Activated T-helper 1 cell treated with anti-CD3 and anti-CD28 coated beads, Interleukin-2, amount 50 U/mL, for 16 hours (primary cell): ENCODE measurements at places on chromosomes 1 and 21.

DNA sequence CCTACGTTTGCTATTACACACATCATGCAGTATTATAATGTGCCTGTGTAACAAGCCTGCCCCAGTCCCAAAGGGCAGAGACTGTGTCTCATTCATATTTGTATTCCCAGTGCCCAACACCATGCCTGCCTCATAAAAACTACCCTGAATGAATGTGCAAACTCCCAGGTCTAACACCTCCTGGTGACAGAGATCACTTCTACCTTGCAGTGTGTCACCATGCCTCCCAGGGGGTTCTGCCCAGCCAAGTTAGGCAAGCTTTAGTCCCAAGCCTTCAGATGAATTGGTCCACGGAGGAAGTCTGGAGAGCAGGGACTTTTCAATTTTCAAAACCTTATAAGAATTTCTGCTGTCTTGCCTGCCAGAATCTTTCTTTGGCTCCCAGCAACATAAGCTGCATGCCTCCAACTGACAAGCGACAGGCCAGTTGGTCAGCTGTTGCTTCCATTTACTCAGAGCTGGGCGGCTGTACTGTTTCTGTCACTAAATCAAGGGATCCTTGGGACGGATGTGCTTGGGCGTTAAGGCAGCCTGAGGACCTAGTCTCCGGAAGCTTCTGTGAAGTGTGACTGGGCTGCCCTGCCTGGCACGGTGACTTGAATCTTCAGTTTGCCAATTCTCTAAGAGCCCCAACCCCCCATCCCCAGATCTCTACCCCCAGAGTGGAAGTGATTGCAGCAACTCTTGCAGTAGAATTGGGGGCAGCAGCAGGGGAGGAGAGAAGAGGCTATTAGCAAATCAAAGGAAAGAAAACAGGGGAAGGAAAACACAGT lies 1.2 kb downstream of the RXRG start:
- DNase-seq: no peak

DNA sequence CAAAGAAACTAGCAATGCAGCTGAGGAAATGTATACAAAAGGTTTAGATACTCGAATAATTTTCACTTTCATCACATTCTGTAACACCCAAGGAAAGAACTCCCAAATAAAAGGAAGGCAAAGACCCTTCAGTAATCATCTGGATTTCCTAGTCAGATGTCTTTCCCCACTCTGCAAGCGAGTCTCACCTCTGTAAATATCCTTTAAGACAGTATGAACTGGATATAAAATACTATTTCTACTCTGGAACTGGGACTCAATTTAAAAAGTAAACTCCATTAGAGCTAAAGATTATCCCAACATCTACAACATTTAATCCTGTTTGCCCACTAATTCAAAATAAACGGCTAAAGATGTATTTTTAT lies 27.0 kb downstream of the C2CD2 start:
- no peak for DNase-seq

GRCh38 chr1:156721131-156721530 lies 7.1 kb upstream of the METTL25B start:
- no peak for DNase-seq

DNA sequence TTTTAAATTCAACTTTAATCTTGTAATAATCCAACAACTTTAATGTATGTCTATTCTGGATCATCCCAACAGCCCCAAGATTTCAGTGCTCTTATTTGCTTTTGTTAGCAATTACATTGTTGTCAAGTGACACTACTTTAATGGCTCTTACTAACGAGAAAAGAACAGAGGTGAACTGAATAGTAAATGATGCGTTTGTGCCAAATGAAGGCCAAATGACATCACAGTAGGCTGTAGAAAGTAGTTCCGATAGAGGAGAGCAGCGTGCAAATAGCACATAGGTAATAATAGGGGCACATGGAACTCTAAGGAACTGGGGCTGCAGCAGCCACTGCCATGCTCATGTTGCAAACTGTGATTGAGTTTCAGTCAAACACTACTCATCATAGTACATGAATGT lies 301.9 kb downstream of the LMX1A start:
- DNase-seq: no peak

- DNase-seq: no peak
These were observed 886.7 kb downstream of the PLA2G4A start for GRCh38 chr1:187715483-187715882.

DNA sequence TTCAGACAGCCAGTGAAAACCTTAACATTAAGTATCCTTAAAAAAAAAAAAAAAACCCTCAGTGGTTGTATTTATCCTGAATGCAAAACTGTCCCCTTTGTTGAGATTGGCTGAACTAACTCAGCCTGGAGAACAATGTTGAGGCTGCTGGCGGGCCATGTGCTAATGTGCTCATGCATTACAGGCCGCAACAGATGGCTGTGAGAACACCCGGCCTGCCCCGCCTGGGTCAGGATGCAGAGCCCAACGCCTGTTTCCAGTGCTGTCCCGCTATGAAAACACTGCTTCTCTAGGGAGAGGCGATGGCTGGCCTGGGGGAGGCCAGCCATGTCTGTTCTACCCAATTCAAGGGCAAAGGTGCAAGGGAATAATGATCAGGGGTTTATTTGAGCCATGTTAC lies 13.8 kb downstream of the OLIG2 start:
- no peak for DNase-seq

- DNase-seq: no peak
These were observed 40.2 kb downstream of the MX1 start for GRCh38 chr21:41466024-41466820.
